ENCODE measurements at places on chromosomes 6 and 20.

DNA sequence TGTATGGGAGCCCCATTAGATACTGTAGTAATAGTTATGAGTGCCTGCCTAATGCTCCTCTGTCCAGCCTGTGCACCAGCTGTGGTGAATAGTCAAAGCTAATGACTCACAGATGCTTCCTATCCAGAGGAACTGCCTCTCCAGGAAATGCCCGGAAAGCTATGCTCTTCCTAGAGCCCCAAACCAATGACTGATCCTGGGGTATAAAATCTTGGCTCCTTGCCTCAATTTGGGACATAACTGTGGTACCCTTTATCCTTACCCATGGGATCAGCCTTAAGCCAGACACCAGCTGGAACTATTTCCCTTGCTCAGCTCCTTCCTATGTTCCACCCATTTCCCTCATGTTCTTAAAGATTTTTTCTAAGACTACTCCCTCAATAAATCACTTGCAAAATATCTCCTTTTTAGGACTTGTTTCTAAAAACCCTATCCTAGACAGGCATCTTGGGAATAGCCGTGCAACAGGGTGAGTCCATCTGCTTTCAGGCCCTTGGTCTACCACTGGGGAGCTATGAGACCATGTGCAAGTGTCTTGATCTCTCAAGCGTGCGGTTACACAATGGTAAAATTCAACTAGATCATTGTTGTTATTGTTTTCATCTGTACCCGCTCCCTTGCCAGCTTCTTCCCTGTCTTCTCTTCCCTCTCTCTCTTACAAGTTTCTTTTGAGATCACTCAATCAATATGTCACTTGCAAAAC is 283.7 kb downstream of the BTBD3 start:
- no peak for DNase-seq

DNA sequence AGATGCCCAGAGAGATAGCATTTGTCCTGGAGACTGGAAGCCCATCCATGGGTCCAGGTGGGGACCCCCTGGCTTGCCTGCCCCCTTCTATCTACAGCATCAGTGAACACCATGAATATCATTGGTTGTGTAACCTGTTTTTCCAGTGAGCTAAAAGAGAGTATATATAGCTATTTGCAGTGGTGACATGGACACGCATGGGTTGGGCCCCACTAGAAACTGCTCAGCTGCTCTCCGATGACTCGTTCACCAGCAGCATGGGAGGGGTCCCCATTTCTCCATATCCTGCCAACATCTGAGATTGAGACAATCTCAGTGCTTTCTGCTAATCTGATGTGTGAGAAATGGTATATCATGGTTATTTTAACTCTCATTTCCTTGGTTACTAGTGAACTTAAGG is 4.0 kb upstream of the ZC3H12D start:
- DNase-seq, result no peak

DNA sequence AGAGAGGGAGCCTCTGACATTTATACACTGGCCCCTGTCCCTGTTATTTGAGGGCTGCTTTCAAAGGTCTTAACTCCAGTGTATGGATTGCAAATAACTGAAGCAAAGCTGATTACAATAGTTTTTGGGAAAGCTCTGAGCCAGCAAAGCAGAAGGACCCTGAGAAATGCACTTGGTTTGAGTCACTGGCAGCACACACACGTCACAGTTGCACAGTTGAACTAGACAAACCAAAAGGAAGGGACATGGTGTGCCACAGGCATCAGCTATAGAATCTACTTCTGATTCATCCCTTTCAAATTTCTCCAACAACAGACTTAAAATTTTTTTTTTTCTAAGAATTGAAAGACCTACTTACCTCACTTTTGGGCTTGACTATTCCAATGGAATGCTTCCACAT is 56.4 kb downstream of the SNRNP48 start:
- DNase-seq, result no peak

GRCh38 chr6:73157870-73158269 is 67.4 kb downstream of the KHDC1L start:
- DNase-seq, result no peak

- DNase-seq, result no peak
Measured at GRCh38 chr6:31285486-31285885, 13.6 kb upstream of the HLA-C start.

- DNase-seq, result no peak
Measured at GRCh38 chr6:149681209-149681608, 32.7 kb upstream of the KATNA1 start.

- peak; percentile 5 for DNase-seq
Measured at GRCh38 chr6:10886691-10887502, at the start of gene SYCP2L. TSS of gene SYCP2L (plus strand) at chr6:10887052. CDS start at chr6:10887127, 75 bp downstream.

DNA sequence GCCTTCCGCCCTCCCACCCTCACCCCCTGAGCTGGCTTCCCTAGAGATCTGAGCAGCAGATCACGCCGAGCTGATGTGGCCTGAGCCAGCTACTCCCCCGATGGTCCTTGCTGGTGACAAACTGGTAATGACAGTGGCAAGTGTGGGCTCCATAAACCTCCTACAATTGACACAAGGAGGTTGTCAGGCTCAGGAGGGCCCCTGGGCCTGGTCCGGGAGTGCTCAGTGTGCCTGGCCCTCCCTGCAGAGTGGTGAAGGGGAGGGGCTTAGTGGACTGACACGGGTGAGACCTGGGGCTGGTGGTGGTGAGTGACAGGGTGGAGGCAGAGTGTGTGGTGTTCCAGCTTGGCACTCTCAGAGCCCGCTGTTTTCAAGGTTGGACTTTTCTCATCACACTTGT is 22.6 kb upstream of the MPC1 start:
- no peak for DNase-seq

DNA sequence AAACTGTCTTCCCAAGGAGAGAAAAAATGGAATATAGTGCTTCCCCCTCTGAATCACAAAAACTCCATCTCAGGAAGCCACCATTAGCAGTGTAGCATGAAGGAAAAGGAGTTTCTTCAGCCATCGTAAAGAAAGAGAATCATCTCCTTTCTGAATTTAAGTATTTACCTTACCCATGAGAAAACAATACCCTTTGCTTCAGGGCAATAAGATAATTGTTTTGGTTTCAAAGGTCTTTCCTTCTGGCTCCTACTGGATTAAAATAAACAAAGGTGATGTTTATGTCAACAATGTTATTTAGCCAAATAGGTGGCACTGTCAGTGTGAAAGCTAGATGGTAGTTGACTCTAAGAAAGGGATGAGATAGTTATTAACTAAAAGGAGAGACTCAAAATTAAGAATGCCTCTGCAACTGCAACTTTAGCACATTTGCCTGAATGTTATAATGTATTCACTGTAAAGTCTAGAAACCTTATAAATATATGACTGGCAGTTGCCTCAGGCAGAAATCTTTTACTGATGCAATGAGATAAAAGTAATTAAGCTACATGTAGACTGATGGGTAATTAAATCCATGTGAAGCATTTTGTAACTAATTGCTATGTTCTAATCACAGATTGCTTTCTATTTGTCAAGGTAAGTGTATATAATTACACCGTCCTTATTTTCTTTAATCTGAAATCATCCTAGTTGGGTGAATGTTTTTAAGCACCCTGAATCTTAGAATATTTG is 399.0 kb downstream of the CDKAL1 start:
- no peak for DNase-seq

- DNase-seq, result no peak
Measured at GRCh38 chr20:60630609-60631008, 621.5 kb upstream of the CDH4 start.

DNA sequence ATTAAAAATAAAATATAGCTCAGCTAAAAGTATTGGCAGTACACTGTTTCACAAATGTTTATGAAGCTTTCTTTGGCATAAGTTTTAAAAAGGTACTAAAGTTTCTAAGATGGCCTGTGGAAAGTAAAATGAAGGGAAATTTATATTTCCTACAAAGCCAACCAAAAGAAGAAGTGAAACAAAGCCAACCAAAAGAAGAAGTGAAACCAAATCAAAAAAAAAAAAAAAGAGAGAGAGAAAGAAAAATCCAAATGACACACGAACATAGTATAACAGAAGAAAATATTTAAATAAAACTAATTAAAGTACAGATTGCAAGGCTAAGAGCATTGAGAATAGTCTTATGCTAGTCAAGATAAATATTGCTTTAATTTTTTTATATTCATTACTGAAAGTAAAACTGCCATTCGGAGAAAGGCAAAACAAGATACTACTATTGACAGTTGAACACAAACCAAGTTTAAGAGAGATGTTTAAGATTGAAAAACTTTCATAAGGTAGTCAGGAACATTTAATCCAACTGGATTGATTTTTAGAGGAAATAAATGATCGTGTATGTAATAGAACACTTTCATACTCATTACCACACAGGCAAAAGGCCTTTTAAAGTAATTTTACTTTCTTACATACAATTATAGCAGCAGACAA is 12.8 kb upstream of the KHDRBS2 start:
- no peak for DNase-seq

DNA sequence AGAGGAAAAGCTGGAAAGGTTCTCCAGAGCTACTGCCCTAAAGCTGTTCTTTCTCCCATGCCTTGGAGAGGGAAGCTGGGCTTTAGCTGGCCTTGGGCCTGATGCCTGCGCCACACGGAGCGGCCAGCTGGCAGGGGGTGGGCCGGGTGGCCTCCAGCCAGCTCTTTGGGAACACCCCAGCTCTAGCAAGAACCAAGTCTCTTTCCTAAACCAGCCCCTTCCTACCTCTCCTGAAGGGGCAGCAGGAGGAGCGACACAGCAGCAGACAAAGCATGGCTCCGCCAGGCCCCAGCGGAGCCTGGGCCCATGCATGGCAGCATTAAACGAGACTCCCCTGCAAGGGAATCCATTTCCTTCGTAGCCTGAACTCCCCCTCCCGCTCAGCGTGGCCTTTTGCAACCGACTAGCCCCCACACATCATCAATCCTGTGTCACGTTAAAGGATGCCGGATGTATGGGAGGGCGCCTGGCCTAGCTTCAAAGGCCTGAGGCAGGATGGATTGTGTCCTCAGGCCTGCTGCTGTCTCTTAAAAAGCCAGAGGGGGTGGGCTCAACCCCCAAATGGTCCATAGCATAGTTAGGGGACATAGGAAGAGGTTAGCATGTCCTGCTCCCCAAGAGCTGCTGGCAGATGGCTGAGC is 14.0 kb downstream of the MRPS18A start:
- no peak for DNase-seq

GRCh38 chr6:165641672-165642156 is 21.3 kb downstream of the PDE10A start:
- DNase-seq, result no peak

DNA sequence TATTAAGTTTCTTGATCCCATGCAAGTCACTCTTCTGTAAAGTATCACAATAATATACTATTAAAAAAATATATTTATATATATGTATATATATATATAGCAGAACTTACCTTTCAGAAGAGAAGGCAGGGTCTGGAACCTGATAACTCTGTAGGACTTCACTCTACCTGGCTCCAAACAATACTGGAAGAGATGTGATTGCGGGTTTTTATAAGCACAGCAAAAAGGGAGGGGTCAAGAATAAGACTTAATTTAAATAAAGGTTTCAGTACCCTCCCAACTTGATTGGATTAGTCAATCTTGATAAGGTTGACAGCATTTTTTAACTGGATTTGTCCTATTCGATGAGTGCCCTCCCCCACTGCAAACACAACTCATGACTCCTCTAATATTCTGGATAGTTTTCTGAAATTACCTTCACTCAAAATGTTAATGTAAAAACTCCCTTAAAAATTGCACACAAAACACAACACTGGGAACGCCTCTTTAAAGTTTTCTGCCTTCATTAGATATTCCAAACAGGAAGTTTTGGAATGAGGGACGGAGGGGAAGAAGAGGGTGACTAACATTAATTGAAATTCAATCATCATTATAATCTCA is 4.0 kb upstream of the ZNF217 start:
- no peak for DNase-seq

GRCh38 chr6:169853196-169854082 is 102.0 kb downstream of the ERMARD start:
- DNase-seq, result no peak

GRCh38 chr20:53434662-53435061 is 159.0 kb downstream of the ZNF217 start:
- no peak for DNase-seq

DNA sequence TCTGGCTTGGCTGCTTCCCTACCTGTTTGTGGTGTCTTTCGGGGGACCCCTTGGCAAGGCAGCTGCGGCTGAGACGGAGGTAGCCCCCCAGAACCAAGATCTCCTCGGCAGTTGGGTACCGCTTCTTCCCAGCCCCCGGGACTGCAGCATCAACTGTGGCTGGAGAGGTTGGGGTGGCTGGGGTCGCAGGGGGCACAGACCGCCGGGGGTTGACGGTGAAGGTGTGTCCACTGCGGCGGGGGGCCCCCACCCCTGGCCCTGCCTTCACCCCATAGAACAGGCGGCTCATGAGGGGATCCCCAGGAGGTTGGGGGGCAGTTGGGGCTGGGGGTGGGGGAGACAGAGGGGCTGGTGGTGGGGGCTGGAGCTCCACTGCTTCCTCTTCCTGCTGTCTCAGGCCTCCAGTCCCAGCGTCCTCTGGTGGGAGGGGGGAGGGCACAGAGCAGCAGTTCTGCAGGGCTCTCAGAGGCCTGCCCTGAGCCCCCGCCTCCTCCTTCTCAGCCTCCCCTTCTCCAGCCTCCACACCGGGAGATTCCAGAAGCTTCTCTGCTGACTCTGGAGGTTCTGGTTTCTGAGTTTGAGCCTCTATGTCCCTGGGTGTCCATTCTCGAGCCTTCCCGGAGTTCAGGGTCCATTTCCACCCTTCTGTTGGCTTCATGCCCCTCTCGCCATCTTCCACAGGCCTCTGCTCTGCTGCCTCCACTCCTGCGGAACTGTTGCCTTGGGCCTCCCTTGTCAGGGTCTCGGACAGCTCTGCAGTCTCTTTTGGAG is 1.9 kb downstream of the PPP1R18 start:
- DNase-seq, result peak; percentile 48

DNA sequence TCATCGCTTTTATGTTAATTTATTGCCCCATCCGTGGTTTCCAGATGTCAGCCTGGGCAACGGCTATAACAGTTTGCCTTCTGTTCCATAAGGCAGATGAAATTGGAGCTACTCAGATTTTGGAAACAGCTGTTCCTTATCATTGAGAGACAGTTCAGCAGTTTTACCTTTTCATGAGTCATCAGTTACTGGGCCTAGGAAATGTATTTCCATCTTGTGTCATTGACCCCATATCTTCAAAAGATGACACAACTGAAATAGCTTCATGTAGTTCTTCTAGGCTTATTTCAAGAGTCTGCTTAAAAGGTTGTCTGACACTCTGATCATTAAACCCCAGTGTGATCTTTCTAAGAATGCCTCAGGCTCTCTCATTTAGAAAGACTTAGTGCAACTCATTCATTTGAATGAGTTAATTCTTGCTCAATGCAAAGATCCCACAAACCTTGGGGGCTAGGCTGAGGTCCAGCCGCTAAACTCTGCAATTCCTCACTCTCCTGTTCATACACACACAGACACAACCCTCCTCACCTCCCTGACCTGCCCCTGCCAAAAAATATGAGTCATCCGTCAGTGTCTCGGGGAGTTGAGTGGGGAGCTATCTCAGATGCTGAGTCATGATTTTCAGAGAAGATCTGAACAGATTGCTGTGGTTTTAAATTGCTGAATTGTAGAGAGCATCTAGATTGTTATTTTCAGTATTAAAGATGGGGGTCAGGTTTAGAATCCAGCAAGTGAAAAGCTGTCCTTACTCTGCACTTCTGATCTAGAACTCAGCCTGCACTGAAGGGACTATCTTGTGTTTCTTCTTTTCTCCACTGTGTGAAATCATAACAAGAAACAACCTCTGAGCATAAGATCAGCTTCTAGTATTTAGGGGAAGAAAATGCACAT is 61.8 kb downstream of the RPP40 start:
- DNase-seq, result peak; percentile 66
